Astrocyte (in vitro differentiated cells and primary cell): ENCODE measurements at places on chromosomes 11 and 22.

DNA sequence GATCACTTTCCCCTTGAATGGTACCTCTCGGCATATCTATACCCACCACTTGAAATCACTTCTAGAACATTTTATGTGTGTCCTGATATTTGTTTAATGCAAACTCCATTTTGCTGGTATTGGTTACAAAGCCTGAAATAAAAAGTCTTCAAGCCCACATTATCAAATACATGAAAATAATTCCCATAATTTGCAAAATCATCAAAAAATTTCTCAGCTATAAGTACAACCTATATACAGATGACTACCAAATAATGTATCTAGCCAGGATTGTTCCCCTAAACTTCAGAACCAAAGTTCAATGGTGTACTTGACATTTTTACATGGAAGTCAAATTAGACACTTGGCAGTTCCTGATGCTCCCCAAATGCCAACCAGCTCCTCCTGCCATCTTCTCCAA lies 71.8 kb downstream of the PRCP start:
- DNase-seq: no peak

DNA sequence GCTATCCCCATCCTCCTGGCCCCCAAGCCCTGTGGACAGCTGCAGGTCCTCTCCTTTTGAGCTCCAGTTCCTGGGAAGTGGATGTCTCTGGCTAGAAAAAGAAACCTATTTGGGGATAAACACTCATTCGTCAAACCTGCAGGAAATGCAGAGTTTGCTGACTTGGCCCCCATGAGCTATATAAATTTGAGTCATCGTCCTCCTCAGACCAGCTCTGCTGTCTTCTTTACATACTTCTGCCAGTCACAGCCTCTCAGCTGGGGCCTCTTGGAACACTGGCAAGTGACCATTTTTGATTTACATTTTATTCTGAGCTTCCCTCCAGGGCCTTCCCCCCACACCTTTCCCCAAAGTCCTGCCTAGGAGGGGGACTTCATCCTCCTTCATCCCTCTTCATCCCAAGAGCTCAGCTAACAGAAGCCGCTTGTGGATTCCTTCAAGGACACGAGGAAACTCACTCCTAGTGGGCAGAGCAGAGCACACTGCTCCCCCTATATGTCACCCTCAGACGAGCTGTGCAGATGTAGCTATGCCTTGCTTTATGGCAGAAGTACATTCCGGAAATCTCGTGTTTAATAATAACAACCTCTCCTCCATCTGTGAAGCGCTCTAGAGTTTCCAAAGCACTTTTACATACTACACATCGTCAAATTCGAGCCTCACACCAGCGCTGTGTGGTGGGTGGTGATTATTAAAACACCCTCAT lies 131.8 kb downstream of the FEZ1 start:
- peak; percentile 52 for DNase-seq

GRCh38 chr11:108319541-108320145 lies 96.8 kb downstream of the ATM start:
- DNase-seq: peak; percentile 49

GRCh38 chr22:26474682-26475081 lies 8.9 kb downstream of the HPS4 start:
- DNase-seq: peak; percentile 56

GRCh38 chr11:76209973-76210930 lies 4.0 kb upstream of the WNT11 start:
- peak; percentile 66 for DNase-seq

- peak; percentile 98 for DNase-seq
Measured at GRCh38 chr11:113675003-113675561, 31.0 kb downstream of the TMPRSS5 start.

DNA sequence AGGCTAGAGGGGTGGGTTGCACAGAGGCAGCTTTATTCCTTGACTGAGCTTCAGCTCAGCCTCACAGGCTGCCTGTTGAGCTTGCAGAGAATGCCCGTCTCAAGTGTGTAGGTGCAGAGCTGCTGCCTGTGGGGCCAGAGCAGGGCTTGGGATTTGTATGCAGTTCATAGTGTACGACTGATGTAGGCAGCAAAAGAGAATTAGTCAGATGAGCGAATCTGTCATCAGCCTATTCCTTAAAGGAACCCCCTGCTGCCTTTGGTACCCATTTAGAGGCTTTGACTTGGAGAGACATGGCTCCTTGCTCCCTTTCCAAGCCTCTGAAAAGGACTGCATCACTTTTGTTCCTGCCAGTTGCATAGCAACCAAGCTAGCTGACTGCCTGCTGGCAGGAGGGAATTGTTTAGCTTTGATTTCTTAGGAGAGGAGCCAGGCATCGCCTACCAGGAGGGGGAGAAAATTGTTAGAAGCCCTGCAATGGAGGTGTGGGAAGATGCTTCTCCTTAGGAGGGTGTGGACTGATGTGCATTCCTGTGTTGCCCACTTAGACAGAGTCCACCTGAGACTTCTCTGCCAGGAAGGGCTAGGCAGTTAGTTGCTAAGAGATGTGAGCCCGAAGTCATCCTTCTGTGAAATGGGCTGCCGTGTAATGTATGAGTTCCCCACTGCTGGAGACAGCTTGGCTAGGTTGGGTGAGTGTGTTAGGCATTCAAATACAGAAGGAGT lies 10.9 kb downstream of the ACO2 start:
- DNase-seq: peak; percentile 58

DNA sequence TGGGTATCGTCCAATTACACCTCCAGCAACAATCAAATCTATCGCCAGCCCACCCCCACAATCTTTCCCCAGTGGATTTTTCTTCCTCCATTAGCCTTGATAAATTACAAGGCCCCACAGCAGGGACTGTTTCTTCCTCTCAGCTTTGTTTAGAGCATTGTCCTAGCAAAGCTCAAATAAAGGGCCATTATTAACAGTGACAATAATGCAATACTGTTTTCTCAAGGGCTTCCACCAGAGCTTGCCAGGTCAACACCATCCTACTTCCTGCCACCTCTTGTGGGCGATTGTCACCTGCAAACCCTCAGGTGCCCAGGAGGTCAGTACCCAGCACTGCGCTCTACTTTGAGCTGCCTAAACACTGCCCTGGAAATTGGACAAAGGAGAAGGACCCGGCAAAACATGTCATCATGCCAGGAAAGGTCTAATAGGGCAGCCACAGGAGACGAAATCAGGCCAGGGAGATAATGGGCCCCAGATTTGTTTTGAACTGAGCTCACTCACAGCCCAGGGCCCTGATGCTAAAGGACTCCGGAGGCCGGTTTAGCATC lies 95.2 kb downstream of the ABTB2 start:
- DNase-seq: no peak

GRCh38 chr22:46848197-46848596 lies 85.7 kb downstream of the TBC1D22A start:
- peak; percentile 48 for DNase-seq

DNA sequence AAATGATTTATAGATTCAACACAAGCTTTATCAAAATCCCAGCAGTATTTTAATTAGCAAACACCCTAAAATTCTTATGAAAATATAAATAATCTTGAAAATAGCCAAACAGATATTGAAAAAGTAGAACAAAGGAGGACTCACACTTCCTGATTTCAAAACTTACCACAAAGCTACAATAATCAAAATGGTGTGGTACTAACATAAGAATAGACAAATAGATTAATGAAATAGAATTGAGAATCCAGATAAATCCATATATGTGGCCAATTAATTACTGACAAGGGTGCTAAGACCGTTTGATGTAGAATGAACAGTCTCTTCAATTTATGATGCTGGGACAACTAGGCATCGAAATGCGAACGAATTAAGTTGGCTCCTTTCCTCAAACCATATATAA lies 49.6 kb upstream of the TEAD1 start:
- DNase-seq: no peak

GRCh38 chr22:39622881-39623367 lies 52.4 kb downstream of the CACNA1I start:
- DNase-seq: no peak

DNA sequence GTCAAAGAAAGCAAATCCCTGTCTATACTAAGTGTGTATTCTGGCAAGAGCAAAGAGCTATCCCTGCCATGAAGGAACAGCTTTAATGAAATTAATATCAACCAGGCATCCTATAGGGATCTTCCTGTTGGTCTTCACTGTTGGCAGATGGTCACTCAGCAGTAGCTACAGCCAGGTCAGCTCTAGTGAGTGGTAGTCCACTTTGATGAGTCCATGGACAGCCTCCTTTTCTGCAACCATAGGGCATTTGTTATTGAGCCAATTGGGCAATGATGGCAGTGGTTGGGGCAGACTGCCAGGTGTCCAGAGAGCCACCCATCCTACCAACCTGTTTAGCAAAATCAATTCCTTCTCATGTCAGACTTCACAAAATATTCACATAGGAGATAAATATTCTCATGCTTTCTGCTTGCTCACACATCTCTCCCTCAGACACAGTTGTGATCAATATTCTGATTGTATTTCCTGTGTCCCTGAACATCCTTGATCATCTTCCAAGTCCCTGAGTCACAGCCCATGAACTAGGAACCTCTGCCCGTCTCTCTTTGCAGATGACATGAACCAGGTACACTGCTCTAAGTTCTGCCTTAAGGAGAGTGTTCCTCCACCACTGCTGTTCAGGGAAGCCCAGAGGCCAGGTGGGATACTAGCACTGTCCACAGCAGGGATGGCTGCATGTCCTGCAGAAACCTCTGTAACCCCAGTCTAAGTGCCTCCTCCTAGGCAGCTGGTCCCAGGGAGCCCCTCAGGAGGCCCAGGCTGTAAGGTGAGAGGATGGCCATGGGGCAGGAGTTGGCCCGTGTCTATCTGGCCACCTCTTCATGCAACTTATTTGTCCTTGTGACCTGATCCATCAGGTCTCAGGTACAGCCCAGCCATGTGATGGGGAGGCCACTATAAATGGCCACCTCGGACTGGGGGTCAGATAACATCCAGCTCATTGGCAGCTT lies 74.2 kb upstream of the IGLL5 start:
- no peak for DNase-seq

DNA sequence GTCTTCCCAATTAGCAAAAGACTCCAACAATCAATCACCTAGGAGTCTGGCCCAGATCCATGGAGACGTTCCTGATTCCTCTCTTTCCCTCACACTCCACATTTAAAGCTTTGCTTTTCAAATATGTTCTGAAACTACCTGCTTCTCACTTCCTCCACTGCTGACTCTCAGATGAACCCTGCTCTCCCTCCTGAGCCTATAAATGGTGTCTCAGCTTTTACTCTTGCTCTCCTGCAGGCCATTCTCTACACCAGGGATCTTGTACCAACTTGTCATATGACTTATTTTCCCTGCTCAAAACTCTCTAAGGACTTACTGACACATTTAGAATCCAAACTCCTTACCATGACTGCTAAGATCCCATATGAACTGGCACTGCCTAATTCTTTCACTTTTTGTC lies 138.4 kb upstream of the DDI1 start:
- no peak for DNase-seq

DNA sequence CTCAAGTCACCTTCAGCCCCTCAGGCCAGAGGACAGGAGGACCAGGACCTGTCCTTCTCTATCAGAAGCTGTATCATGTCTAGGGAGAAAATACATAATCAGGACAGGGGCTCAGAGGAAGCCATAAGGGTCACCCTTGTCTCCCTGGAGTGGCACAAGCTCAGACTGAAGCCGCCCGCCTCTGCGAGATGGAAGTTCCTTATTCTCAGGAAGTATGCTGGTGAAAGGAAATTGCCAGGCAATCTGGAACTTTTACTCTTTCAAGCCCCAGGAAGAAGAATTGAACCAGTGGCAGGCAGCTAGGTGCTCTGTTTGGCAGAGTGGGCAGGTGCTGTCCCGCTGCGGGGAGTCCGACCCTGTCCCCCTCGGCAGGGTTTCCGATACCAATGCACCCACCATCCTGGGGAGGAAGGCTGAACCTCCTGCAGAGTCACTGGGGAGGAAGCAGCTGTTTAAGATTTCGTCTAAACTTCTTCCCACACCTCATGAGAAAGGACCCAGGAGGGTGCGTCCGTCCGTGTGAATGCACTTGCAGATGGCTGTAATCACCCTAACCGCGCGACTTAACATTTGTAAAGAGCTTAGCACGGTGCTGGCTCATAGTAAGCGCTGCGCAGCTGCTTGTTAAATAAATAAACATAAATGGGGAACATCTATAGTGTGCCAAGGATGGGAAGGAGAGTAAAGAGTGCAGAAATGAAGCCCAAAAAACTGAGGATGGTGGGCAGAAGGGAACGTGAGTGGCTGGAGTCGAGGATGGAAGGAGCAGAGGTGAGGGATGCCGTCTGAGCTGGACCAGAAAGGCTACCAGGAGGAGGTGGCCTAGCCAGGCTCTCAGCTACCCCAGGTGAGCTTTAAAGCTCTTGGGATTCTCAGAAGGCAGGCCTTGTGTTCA lies 5.0 kb upstream of the ANO1 start:
- DNase-seq: peak; percentile 50

DNA sequence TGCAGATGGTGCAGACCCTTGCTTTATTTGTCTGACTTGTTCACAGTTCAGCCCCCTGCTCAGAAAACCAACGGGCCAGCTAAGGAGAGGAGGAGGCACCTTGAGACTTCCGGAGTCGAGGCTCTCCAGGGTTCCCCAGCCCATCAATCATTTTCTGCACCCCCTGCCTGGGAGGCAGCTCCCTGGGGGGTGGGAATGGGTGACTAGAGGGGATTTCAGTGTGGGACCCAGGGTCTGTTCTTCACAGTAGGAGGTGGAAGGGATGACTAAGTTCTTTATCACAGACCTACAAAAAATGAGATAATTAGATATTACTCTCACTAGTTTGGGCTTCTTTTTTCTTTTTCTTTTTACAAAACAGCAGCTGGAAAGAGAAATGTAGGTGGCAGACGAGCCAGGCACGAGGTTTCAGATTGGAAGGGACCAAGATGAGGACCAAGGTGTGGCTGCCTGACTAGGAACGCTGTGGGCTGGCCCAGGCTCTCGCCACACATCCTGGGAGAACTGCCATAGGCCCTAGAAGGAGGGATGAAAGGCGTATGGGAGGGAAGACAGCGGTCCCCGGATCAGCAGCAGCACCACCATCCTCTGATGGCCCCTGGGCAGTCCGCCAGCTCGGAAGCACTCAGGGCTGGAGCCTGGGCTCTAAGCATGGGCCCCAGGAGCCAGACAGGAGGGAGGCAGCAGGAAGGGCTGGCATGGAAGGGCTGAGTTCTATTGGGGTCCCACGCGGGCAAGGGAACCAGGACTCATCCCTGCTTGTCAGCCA lies 14.2 kb downstream of the TXN2 start:
- DNase-seq: peak; percentile 91

GRCh38 chr11:75768112-75768908 lies at the start of gene DGAT2:
Gene DGAT2 (plus strand): TSS chr11:75768778. CDS start chr11:75768992, 214 bp downstream.
- DNase-seq: peak; percentile 40
